CD8-positive, alpha-beta memory T cell (primary cell): ENCODE measurements at places on chromosomes 5 and 9.

DNA sequence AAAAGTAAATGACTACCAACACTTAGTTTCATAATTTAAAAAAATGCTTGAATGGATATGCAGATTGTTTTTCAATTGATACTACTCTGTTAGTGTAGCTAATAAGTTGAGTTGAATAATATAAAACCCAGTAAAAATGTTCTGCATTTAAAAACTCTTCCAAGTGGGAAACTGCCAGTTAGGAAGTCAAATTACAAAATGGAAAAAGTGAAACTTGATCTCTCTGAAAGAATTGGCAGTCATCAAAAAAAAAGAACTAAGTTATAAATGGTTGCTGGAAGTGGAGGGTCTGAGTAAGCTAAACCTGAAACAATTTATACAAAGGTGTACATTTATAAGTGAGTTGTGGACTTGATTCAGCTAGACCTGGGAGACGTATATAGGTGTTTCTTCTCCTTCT is 52.4 kb downstream of the VCAN start:
- no peak for DNase-seq

GRCh38 chr5:137858223-137858916 is 9.3 kb upstream of the MYOT start:
- DNase-seq: no peak

DNA sequence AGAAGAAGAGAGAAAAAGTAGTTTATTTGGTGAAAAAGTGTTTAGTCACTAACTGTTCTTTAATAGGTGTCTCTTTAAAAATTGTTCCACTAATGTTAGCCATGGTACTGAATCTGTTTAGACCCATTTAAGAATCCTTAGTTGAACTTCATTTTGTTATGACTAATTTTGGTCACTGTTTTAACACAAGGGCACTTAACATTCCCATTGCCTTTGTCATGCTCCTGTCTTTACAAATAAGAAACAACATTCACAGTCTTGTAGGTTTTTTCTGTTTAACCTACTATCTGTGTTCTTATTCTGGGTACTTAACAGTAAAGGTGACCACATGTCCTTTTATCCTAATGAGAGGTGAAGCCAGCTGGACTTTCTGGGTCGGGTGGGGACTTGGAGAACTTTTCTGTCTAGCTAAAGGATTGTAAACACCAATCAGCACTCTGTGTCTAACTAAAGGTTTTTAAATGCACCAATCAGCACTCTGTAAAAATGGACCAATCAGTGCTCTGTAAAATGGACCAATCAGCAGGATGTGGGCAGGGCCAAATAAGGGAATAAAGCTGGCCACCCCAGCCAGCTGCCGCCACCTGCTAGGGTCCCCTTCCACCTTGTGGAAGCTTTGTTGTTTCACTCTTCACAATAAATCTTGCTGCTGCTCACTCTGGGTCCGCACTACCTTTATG is 116.7 kb downstream of the WDR70 start:
- DNase-seq: no peak

- no peak for DNase-seq
Measured at GRCh38 chr5:54895816-54896341, 89.5 kb downstream of the ESM1 start.

GRCh38 chr9:135126451-135127187 is 39.2 kb downstream of the OLFM1 start:
- no peak for DNase-seq

GRCh38 chr5:108678091-108678490 is 69.6 kb upstream of the FER start:
- DNase-seq: no peak

DNA sequence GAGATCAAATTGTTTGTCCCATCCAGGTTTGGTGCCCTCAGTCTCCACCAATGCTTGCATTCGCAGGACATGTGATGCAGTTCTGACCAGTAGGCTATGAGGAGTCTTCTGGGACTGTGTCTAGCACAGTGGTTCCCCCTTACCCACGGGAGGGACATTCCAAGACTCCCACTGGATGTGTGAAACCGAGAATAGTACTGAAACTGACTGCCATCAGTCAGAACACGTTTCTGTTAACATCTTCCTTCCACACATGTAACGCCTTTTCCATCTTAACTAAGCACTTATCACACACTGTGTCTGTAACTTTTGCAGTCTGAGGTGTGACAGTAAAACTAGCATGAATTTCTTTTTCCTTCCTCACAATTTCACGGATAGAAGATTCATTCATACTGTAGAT is 74.7 kb downstream of the PTTG1 start:
- DNase-seq: no peak

GRCh38 chr5:138829341-138829740 is 45.8 kb downstream of the LRRTM2 start:
- no peak for DNase-seq

DNA sequence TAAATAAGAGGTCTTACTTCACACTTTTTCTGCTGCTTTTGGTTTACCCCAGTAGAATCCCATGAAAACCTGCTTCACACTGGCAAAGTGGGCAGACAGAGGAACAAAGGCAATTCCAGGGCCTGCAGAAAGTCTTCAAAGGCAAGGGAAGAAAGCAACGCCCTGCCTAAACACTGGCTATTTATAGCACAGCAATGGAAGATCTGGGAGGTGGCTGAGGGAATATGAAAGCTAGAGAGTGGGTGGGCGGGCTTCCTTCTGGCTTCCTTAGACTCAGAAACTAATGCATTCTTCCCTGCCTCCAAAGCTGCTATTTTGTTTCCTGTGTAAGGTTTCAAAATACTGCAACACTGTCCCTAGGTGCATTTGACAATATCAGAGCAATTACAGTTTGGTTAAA is 46.8 kb downstream of the ELAVL2 start:
- no peak for DNase-seq

- DNase-seq: no peak
Measured at GRCh38 chr5:175709276-175709781, 51.5 kb downstream of the HRH2 start.

DNA sequence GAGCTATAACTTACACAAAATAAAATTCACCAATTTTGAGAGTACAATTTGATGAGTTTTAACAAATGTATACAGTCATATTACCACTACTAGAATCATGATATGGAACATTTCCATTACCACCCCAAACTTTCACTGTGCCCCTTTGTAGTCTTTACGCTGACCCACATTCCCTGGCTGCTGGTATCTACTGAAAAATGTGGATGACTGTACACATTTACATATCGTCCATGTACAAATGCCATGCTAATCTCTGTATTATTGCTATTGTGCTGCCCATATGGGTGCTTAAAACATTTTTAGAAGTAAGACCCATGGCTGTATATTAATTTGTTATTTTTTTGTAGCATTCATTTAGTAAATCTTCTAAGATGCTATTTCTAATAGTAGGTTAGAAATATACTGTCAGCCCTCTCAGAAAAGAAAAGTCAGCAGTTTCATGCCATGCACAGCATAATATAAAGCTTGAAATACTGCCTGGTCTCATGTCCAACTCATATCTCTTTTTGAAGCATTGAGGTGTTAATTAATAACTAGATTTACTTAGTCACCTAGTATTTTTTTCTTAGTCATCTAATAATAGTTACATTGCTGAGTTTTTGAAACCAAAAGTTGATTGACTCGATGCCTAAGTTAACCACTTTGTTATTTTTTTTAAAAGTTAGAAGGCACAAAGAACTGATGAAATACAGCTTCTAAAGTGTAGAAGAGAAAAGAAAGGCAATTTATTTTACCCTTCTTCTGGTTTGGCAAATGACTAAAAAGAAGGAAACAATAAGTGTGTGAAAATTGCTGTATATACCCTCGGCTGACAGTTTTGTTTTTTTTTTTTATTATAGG is 188.3 kb upstream of the MEF2C start:
- no peak for DNase-seq

GRCh38 chr5:38167562-38167996 is 90.8 kb upstream of the EGFLAM start:
- DNase-seq: no peak

- DNase-seq: no peak
Measured at GRCh38 chr5:42611437-42611836, 145.2 kb upstream of the CCDC152 start.

- no peak for DNase-seq
Measured at GRCh38 chr5:167770461-167770860, 521.0 kb upstream of the WWC1 start.

DNA sequence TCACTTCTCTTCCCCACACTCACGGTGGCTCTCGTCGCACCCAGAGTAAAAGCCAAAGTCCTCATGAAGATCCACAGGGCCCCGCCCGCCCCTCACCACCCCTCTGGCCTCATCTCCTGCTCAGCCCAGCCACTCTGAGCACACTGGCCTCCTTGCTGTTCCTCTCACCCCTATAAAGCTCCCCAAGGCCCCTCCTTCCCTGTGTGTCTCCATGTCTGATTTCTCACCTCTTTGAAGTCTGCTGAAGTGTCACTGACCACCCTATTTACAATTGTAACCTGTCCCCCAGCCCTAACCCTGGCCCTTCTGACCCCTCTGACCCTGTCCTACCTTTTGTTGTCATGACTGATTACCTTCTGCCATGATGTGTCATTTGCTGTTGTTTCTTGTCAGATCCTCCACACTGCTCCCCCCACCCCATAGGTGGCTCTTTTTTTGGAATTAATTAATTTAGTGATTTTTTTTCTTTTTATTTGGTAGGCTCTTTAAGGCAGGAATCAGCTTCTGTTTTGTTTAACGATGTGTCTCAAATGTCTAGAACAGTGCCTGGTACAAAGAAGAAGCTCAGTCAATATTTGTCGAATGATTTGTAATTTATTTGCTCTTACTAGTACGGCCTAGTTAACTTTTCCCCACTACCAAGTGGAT is 90.2 kb downstream of the IQGAP2 start:
- no peak for DNase-seq

DNA sequence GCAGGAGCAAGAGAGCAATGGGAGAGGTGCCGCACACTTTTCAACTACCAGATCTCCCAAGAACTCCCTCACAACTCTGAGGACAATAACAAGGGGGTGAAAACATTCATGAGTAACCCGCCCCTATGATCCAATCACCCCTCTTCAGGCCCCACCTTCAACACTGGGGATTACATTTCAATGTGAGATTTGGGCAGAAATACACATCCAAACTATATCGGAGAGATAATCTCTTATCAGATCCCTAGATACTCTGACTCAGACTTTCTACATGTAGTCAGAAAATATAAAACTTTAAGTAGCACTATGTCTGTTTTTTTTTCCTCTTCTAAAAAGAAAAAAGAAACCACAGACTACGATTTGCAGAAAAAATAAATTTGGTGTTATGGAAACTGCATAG is 1595.9 kb upstream of the NUDT12 start:
- no peak for DNase-seq

- DNase-seq: peak; percentile 18
Measured at GRCh38 chr9:32251539-32251938, 132.9 kb upstream of the ACO1 start.

- no peak for DNase-seq
Measured at GRCh38 chr5:132926437-132926836, 37.0 kb downstream of the AFF4 start.

DNA sequence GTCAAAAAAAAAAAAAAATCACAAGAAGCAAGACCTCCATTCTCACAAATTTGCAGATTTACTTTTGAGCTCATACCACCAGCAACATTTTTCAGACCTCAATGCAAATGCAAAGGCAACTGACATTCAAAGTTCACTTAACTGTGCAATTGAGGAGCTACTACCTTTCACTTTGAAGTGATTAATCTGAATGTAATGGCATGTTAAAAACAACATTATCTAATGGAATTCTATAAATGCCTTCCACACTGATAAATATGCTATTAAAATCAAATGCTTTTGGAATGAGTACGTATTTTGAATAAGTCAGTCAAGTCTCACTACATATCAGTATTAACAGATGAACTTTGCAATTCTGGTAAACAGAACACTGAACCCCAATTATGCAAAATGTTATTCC is 32.3 kb downstream of the UBQLN1 start:
- DNase-seq: no peak

- DNase-seq: no peak
Measured at GRCh38 chr9:73054091-73054490, 97.6 kb upstream of the ANXA1 start.

DNA sequence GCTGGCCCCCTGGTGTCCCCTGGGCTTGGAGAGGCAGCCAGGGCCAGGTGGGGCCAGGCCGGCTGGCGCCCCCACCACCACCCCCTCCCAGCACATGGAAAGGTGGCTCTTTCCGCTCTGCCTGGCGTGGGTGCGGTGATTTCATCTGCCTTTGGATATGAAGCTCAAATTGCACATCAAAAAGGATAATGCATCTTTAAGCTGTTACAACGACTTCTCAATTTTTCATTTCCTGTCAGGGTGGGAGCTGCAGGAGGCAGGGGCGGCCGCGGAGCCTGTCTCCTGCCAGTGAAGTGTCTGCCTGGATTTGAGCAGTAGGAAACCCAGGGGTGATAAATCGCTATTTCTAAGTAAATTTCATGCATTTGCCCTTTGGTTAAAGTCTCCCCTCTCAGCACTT is 169.2 kb upstream of the MVB12B start:
- DNase-seq: no peak

DNA sequence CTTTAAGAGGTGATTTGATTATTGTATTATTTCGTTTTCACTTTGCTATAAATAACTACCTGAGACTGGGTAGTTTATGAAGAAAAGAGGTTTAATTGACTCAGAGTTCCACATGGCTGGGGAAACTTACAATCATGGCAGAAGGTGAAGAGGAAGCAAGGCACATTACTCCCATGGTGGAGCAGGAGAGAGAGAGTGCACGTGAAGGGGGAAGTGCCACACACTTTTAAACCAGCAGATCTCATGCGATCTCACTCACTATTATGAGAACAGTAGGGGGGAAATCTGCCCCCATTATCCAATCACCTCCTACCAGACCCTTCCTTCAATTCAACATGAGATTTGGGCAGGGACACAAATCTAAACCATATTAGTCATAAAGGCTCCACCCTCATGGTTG is 36.1 kb upstream of the NDFIP1 start:
- DNase-seq: no peak

DNA sequence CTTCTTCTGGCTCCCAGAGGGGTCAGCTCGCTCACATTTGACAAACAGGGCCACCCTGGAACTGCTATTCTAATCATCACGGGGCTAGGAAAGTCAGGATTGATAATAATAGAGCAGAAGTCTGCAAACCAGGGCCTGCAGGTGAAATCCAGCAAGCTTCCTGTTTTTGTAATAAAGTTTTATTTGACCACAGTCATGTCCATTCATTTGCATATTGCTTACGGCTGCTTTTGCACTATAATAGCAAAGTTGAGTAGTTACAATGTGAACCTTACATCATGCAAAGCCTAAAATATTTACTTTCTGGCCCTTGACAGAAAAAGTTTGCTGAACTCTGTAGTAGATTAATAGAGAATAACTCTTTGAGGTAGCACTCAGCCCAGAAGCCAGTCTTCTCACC is 63.2 kb upstream of the CTXN3 start:
- DNase-seq: no peak

- no peak for DNase-seq
Measured at GRCh38 chr5:32496104-32496503, 51.6 kb upstream of the ZFR start.

DNA sequence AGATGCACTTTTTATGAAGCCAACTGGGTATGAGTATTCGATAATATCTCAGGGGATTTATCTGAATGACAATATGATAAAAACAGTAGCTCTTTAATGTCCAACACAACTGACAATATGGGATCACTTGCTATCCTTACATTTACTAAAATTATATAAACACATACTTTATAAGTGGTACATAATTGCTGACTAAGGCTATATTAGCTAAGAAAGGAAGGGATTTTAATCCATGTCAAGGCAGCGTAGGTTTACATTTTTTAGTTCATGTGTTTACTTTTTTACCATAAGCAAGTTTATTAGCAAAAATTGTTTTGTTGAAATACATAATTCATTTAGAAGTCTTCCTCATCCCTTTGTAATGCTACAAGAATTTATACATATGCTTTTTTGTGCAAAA is 796.2 kb downstream of the TLE1 start:
- no peak for DNase-seq
